A549 (cell line): ENCODE measurements at places on chromosomes 7 and 10.

- DNase-seq = no peak
Measured at GRCh38 chr7:70577078-70577477, 554.9 kb upstream of the GALNT17 start.

DNA sequence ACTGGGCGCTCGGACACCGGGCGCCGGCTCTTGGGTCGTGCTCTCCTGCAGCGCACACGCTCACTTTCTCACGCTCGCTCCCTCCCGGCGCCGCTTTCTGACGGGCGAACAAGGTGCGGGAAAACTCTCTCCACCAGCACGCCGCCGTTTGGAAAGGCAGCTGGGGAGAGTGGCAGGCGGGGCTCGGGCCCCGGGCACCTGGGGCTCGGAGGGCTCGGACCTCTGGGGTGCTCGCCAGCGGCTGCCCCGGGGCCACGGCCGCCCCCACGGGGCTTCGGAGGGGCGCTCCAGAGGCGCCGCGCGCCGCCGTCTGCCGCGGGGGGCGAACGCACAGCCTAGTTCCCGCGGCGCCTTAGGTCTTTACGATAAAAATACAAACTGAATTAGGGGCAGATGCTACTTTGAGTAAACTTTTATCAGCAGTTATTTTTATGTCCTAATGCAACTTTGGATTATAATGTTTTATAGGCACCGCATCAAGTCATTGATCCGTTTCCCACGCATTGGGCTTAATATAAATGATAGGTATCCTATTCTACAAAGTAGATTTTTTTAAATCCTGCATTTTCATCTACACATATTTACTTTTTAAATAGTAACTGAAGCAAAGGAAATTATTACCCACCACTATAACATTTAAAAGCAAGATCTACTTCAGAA is 535 bp upstream of the EPC1 start:
- no peak for DNase-seq

DNA sequence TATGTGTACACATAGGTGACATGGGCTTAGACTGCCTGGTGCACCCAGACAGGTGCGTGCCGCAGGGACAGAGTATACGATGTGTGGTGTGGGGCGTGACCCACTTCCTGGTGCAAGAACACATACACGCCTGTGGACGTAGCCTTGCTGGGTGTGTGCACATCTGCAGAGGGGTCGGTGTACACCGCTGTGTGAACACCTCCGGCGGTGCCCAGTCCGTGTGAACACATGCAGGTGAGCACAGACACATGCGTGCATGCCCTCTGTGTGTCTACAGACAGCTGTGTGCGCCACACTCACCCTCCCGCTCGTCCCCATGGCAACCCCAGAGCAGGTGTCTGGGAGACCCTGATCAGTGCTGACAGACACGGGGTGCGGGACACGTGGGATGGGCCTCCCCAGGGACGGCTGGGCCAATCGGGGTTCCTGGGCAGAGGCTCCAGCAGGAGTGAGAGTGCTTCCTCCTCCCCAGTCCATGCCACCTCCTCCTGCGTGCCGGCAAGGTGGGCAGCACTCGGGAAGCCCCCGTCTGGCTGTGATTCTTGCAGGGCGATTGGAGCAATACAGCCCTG is 23.4 kb downstream of the ELFN1 start:
- DNase-seq = no peak

DNA sequence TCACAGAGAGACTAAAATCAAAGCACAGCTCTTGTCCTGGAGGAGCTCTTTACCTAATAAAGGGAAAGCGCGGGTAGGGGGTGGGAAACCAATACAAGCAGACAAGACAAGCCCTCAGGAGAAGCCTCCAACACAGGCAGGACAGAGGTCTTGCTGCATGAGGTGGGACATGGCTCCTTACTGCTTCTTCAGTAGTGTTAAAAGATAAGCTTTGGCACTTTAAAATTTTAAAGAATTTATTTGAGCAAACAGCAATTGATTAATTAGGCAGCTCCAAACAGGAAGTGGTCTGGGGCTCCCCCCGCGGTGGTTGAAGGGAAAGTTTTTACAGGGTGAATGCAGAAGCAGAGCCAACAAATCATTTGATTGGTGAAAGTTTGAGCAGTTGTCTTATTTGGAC is 50.3 kb upstream of the MACC1 start:
- DNase-seq = no peak

- no peak for DNase-seq
Measured at GRCh38 chr7:135970682-135971365, 6.3 kb downstream of the MTPN start.

DNA sequence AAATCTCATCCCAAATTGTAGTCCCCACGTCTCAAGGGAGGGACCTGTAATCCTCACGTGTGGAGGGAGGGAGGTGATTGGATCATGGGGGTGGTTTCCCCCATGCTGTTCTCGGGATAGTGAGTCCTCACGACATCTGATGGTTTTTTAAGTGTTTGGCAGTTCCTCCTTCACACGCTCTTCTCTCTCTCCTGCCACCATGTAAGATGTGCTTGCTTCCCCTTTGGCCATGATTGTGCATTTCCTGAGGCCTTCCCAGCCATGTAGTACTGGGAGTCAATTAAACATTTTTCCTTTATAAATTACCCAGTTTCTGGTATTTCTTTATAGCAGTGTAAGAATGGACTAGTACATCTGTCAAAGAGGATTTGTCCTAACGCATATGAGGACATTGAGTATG is 59.5 kb downstream of the RGS10 start:
- no peak for DNase-seq

DNA sequence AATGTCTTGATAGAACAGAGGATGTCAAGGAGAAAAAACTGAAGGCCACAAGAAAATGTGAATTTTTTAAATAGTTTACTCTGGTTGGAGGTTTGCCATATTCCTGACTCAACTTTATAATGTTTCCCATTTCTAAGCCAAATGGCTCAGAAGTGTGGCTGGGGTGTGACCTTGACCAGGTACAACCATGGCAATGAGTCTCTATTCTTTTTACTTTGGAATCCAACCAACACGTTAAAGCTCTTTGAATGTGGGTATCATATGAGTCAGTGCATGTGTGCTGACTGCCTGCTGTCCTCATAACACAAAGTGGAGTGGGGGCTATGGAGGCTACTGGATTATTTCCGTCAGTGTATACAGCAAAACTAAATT is 33.5 kb upstream of the DLD start:
- DNase-seq = no peak

- DNase-seq = no peak
Measured at GRCh38 chr7:129266181-129266580, 41.4 kb downstream of the AHCYL2 start.

- no peak for DNase-seq
Measured at GRCh38 chr7:116546054-116546453, 21.2 kb downstream of the CAV1 start.

GRCh38 chr10:8156918-8157317 is 102.4 kb downstream of the GATA3 start:
- no peak for DNase-seq

DNA sequence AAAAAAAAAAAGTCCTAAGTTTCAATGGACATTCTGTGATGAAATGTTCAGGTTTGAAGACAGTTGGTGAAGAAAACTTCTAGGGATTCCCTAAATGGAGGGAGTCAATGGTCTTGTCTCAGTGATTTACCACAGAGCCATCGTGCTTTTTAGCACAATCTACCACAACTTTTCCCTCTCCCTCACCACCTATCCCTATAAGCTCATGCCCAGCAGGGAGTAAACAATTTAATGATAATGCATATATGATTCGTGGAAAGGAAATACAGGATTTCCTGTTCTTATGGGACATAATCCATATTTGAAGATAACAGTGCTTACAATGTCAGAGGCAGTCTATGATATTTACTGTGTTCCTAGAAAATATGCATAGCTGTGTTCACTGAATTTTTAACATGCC is 38.4 kb upstream of the CD36 start:
- DNase-seq = no peak

DNA sequence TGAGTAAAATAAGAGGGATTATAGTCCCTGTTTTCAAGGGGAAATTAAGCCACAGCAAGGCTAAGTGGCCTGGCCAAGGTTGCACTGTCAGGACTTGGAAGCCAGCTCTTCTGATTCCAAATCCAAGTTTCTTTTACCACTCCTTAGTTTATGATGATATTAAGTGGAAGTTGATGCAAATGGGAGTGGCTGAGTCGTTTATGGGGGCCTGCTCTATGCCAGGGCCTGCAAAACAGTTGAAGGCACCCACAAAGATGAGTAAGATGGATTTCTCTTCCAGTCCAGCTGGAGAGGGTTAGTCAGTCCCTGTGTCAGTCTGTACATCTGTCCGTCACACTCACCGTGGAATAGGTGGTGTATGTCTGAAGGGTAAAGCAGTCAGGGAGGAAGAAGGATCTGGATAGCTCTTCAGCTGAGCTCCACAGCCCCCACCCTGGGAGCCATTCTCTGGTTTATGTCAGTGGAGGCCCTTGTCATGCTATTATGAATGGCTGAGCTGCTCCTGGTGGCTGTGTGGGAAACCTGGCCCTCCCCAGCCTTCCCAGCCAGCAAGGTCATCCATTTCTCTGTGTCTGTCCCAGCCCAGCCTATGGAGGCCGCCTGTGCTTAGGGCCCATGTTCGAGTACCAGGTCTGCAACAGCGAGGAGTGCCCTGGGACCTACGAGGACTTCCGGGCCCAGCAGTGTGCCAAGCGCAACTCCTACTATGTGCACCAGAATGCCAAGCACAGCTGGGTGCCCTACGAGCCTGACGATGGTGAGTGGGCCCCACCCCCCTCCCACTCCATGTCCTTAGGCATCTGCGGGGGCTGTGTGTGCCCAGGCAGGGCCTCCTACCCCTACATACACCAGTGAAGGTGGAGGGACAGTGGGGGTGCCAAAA is 44.5 kb downstream of the TBATA start:
- no peak for DNase-seq

DNA sequence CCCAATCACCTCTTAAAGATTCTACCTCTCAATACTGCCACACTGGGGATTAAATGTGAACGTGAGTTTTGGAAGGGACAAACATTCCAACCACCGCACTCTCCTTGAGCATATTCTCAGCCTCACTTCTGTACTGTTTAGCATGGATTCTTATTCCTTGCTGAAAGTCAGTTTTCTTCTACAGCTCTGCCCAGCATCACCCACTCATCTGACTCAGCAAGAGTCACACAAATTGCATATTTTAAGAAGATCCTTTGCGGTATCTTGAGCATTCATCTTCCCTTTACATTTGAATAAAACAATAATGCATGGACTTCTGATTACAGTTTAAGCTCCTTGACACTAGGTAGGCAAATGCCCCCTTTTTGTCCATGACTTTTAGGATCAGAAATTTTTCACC is 251.6 kb upstream of the MKLN1 start:
- no peak for DNase-seq

DNA sequence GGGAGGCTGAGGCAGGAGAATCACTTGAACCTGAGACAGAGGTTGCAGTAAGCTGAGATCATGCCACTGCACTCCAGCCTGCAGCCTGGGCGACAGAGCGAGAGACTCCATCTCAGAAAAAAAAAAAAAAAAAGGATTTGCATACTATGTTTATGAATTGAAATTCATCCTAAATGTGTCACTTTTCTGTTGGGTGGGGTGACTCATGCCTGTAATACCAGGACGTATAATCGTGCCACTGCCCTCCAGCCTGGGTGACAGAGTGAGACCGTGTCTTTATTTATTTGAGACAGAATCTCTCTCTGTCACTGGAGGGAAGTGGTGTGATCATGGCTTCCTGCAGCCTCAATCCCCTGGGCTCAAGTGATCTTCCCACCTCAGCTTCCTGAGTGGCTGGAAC is 5.8 kb downstream of the ZNF212 start:
- no peak for DNase-seq

DNA sequence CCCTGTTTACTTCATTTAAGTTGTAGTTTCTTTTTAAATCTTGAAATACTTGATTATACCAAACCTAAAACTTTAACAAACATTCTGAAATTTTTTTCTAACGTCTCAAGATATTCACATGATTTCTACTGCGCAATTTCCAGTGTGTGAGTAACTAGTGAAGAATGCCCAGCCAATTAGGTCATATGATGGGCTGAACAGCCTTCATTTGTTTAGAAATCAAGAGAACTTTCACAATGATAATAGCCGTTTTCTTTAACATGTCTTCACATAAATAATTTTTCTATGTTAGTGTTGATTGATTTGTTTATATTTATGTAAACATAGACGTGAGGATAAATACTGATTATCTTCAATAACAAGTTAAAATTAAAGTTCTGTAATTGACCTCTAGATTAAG is 21.8 kb downstream of the STAM start:
- no peak for DNase-seq

- DNase-seq = peak; percentile 5
Measured at GRCh38 chr10:81600185-81600584, 274.8 kb upstream of the NRG3 start.

DNA sequence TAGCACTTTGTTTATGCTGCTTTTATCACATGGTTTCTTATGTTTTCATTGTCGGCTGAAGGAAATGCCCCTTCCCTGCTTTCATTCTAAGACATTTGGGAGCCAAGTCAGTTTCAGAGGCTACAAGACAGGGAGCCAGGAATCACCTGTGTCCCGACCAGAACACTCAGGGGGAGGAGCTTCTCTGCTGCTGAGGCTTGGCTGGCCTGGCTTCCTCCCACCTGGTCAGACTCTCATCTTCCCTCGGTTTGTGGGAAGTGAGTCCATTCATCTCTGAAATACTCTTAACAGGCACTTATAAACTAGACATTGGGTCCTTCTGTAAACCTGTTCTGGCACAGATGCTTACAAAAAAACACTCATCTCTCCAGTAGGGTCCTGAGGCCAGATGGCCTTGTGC is 19.6 kb upstream of the GOLGA7B start:
- no peak for DNase-seq

DNA sequence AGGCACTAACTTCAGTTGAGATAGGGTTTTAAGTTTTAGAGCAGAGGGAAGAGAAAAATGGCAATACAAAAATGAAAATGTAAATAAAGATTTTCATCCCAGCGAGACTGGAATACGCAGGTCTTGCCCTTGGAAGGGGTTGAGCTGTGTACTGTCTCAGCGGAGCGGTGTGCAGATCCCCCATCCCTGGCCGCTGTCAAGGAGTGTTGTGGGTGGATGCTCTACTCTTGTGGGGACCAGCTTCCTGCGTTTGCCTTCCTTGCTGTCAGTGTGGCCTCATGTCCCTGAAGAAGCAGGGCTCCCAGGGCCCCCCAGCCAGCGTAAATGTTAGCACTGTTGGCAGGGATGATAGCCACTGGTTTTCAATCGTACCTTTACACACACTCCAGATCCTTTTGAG is 249.7 kb upstream of the PITRM1 start:
- no peak for DNase-seq

GRCh38 chr7:11168650-11169170 is 195.0 kb downstream of the PHF14 start:
- no peak for DNase-seq

GRCh38 chr7:73351447-73352167 is 23.6 kb downstream of the FKBP6 start:
- no peak for DNase-seq

DNA sequence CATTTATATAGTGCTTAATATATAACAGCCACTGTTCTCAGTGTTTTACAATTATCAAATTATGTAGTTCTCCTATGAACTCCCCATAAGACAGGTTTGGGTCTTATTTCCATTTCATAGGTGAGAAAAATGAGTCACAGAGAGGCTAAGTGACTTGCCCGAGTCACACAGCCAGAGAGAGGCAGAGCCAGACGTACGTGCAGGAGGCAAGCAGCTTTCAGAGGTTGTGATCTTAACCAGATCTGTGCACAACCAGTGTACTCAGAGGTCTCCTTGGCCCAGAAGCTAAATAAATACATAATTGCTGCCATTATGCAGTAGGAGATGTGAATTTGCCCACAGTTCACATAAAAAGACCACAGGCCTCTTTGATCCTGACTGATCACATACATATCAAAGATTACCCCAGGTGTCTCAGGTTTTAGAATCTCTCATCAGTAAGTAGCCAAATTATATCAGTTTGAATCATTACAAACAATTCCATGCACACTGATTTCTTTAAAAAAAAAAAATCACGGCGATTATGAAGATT is 304.7 kb upstream of the AOAH start:
- no peak for DNase-seq

- no peak for DNase-seq
Measured at GRCh38 chr10:131725581-131726069, 175.2 kb upstream of the PPP2R2D start.
